Stimulated activated CD8-positive, alpha-beta memory T cell treated with anti-CD3 and anti-CD28 coated beads, Interleukin-7, amount 100 ng/mL, for 1 hour (primary cell): ENCODE measurements at places on chromosomes 11 and 22.

DNA sequence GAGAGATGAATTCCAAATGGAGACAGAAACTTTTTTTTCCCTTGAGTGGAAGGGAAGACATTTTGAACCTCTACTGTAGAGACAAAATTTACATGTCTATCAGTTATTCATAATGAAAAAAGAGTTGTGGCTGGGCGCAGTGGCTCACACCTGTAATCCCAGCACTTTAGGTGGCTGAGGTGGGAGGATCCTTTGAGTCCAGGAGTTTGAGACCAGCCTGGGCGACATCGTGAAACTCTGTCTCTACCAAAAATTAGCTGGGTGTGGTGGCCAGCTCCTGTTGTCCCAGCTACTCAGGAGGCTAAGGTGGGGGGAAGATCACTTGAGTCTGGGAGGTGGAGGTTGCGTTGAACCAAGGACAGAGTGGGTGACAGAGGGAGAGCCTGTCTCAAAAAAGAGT is 4.1 kb downstream of the EED start:
- DNase-seq = no peak

GRCh38 chr22:23180301-23180892 is at the start of gene BCR:
TSS of gene BCR (plus strand) at chr22:23180509. CDS start at chr22:23180961, 452 bp downstream.
- DNase-seq = peak; percentile 25

DNA sequence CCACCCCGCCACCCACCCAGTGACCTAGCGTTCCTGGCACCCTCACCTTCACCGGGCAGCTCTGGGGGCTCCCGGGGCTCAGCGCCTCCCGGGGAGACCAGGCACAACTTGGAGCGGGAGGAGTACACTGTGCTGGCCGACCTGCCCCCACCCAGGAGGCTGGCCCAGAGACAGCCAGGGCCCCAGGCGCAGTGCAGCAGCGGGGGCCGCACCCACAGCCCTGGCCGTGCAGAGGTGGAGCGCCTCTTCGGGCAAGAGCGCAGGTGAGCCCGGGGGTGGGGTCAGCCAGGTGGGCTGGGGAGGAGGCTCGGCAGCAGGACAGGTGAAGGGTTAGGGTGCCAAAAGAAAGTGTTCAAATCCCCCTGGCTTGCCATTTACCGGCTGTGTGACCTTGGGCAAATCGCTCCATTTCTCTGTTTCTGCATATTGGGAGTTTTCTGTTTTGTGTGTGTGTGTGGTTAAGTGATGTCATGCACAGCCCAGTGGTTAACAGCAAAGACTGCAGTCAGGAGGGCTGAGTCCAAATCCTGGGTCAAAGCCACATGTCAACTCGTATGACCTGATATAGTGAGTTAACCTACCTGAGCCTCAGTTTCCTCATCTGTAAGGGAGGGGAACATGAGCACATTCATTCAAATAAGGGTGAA is 29.5 kb downstream of the TRIOBP start:
- no peak for DNase-seq

DNA sequence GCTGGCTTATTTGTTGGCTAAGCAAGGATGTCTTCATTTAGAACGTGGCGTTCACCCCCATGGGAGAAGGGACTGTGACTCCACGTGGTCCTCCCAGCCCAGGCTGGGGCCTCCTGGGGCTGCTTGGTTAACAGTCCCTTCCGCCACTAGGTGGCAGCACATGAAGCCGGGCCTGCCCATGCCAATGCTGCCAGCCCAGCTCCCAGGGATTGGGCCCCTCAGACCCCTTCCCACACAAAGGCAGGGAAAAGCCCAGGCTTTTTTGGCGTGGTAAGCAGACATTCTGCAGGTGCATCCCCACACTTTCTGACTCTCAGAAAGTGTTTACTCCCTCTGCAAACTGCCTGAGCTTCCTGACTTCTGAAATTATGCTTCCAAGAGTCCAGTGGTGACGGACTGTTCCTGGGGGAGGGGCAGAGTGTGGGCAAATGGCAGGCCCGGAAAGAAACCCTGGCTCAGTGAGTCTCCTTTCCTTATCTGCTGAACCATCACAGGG is 3.1 kb downstream of the CBX6 start:
- peak; percentile 47 for DNase-seq

- no peak for DNase-seq
Observed at GRCh38 chr11:8329847-8330361, 66.2 kb upstream of the LMO1 start.

GRCh38 chr22:43313244-43313889 is 29.8 kb downstream of the SCUBE1 start:
- DNase-seq = no peak

- no peak for DNase-seq
Observed at GRCh38 chr22:23182309-23183060, 2.2 kb downstream of the BCR start.

DNA sequence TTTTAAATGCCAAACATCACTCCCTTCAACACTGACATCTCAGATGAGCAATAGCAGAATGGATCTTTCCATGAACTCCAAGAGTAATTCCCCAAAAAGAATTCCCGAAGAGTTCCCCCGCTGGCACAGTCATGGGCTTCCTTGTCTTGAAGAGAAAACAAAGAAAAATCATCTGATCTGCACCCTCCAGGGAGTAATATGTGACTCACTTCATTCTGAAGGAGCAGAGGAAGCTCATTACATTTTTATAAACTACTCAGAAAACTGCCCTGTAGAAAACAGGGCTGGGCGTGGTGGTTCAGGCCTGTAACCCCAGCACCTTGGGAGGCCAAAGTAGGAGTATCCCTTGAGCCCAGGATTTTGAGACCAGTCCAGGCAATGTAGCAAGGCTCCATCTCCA is 35.7 kb downstream of the CELSR1 start:
- DNase-seq = no peak

DNA sequence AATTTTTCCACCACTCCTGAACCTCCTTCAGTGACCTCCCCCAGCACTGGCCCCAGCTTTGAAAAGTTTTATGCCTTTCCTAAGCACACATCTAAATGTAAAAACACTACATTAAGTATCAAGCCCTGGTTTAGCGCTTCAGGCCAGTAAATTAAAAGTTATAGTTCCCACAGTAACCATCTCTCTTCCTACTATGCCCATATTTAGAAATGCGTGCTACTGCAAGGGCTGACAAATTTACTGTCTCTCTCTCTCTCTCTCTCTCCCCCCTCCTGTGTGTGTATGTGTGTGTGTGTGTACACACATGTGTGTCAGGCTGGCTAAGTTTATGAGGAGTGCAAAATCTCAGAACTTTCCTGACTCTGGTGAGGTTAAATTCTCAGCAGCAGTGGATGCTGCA is 231.4 kb downstream of the LARGE1 start:
- DNase-seq = no peak

DNA sequence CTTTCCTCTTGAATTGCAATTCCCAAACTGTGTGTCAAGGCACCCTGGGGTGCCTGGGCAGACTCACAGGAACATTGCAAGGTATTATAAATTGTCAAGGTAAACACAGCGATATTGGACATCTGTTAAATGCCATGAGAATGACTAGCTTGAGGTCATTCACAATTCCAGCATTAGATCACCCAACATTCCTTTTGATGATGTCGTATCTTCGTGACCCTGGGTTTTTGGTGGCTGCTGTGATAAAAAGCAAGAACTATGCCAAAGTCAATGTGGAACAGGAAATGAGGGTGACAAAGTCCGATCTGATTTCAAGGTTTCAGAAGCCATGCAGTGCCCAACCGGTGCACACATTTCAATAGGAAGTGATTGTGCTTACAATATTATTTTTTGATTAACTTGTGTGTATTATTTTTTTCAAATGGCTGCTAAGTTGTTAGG is 458.4 kb downstream of the MIAT start:
- DNase-seq = no peak

DNA sequence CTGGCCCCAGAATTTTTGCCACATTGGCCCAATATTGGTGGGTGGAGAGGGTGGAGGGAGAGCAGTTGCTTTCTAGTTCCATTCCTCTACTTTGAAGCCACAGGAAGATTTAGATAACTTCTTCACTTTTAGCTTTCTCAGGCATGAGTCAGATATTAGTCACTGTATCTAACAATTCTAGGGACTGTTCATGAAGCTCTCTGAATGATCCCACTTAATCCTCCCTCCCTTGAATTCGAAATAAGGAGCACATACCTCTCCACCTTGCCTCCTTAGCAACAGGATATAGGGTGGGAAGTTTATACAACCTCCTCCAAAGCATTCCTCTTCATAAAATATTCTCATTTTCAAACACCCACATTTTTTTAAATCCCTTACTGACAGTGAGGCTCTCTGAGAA is 13.5 kb downstream of the FSHB start:
- DNase-seq = no peak

- DNase-seq = no peak
Observed at GRCh38 chr22:30873661-30874060, 94.9 kb downstream of the MORC2 start.

DNA sequence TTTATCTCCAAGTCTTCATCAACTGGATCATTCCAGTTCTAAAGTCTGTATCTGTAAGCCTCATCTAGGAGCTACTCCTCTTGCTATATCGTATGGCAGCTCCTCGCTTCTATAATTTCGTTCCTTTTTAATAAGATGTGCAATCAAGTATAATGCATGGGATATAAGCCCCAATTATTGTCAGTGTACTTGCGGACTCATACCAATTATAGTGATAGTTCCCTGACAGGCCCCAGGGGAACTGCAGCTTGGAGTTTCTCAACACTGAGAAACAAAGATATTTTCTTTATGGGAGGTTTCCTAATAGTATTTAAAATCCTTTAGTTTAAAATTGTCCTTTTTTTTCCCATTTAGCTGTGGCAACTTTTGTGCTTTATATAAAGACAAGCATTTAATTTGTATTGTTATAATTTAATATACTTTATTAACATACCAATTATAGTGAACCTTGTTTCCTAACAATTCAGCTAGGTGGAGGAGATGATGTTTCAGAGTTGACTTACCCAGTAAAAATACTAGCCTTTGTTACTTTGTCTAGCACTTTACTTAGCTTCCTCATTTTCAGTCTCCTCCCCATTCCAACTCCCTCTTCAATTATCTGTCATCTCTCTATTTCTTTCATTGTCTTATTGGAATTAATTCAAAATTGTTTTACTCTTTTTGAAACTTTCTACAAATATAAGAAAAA is 25.3 kb upstream of the DDX17 start:
- DNase-seq = no peak

DNA sequence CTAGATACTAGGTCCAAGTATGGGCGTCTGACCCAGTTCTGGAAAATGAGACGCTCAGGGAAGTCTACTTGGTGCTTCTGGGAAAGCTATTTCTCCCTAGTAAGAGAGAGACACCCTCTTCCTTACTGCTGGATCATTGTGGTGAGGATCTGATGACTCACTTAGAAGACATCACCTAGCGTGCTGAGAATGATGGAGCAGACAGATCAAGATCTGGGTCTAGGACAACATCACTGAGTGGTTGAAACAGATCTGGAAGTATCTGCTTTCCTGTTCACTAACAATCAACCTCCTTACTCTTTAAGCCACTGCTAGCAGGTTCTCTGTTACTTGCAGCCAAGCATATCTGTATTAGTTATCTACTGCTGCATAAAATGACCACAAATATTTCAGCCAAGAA is 38.3 kb upstream of the HMGXB4 start:
- DNase-seq = no peak

DNA sequence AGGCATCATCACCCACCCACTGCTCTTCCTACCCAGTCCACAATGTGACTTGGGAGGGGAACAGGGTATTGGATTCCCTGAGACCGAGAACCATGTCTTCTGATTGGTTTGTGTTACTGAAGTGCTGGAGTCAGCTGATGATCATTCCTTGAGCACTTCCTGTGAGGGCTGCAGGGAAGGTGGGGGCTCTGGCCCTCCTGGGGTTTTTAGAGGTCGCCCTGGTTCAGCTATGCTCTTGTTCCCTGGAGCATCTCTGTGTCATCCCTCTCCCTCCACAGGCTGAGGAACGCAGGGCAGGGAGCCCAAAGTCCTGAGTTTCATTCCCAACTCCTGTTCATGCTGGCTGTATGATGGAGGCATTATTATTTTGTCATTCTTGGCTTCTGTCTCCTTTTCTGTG is 6.7 kb downstream of the ZC3H7B start:
- DNase-seq = no peak
